NCI-H1417 (cell line): ENCODE measurements at places on chromosomes 5 and 9.

GRCh38 chr5:54249210-54250028, 61.0 kb downstream of the ARL15 start:
- no peak for DNase-seq

DNA sequence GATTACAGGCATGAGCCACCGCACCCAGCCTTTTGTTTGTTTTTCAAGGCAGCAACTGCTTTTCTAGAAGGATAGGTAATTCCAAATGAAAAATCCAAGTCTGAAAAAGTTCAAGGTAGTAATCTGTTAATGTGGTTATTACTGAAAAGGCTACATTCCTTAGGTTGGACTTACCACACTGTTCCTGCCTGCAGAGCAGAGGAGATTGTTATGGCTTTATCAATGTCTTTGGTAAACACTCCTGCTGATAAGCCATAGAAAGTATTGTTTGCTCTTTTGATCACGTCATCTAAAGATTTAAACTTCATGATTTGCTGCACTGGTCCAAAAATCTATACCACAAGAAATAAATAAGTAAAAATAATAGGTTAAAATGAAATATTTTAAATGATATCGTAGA, 43.4 kb downstream of the ALDH1A1 start:
- DNase-seq, result no peak

DNA sequence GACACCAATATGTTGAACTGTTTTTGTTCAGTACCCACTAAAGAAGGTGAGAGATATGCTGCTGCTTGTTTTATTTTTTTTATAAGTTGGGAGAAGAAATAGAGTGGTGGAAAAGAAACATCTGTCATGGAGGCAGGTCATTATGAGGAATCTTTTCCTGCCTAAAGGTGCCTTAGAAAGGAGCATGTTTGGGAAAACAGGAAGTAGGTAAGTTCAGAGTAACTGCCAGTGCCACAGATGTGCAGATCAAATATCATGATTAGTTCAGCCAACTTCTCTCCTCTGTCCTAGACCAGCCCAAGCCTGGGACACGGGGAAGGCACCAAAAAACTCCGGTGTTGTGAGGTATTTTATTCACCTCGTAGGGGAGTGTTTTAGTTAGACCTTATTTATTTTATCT, 144.2 kb downstream of the MAN2A1 start:
- DNase-seq, result no peak

DNA sequence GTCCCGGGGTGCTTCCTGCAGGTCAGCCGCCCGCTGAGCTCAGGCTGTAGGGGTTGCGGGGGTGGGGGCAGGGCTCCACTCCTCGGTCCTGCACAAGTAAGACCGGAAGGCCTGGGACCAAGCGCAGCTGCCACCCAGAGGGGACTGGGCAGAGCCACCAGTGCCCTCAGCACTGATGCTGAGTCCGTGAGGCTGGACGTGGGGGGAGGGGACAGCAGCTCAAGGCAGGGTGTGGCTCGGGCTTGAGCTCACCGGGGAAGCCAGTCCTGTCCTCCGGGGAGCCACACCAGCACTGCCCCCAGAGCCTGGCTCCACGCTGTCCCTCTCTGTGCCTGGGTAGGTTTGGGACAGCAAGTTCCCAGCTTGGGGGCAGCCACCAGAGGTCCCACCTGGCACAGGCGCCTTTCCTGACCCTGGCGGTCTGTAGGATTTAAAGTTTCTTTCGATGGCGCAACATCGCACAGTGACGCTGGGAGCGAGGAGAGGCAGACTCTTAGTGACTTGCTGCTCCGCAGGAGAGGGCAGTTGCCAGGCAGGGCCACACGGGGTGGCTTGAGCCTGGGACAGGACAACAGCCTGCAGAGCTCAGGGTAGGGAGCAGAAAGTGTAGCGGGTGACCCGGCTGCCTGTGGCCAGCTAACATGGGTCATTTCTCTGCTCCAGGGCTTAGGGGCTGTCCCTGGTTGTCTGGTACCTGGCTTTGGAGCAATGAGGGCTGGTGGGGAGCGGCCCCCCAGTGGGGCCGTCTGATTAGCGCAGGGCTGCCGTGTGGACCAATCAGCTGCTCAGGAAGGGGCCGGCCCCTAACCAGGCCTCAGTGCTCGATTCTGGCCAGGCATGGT, 5.7 kb downstream of the LCN1 start:
- DNase-seq, result no peak

- no peak for DNase-seq
These were observed 117.7 kb downstream of the TARS1 start for GRCh38 chr5:33558489-33558888.

GRCh38 chr9:137880160-137880975, 2.8 kb downstream of the CACNA1B start:
- DNase-seq, result no peak

DNA sequence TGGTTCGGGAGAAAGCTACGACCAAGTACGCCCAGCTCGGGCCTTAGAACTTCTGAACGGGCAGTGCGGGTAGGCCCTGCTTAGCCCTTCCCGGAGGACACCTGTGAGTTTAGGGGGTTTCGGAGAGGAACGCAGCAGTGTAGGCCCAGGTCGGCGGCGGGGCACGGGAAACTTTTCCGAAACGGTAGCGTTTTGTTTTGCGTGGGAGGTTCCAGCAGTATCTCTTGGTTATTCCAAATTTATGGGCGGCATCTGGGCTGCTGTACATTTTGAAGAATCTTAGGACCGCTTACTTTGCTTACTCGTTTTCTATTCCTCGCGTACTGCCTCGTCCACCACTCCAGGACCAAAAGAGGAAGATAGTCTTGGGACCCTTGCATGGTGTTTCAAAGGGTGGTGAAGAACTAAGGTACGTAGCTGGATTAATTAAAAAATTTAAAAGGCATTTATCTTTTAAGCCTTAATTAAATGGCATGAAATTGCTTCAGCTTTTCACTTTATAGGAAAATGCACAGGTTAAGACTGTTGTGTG, 492 bp downstream of the TENT2 start:
- no peak for DNase-seq

- peak; percentile 32 for DNase-seq
These were observed 30.5 kb downstream of the PTCH1 start for GRCh38 chr9:95486318-95486717.
